MCF 10A (cell line): ENCODE measurements at places on chromosomes 12 and 14. TPM values are rescaled to one million over a fixed set of nuclear protein-coding genes. Genes with fewer than 3 reads are reported as not detected.

Gene TRHDE
- not detected in 2 replicates for total RNA-seq

Gene LUM
- total RNA-seq = not detected in 2 replicates

Gene NEUROD4
- not detected in 2 replicates for total RNA-seq

Gene MGAT4C
- total RNA-seq = 0.10 TPM in 1 of 2 replicates, not detected in the other

Gene OR4K5
- total RNA-seq = not detected in 2 replicates
